ENCODE measurements at places on chromosomes 12 and 14.

DNA sequence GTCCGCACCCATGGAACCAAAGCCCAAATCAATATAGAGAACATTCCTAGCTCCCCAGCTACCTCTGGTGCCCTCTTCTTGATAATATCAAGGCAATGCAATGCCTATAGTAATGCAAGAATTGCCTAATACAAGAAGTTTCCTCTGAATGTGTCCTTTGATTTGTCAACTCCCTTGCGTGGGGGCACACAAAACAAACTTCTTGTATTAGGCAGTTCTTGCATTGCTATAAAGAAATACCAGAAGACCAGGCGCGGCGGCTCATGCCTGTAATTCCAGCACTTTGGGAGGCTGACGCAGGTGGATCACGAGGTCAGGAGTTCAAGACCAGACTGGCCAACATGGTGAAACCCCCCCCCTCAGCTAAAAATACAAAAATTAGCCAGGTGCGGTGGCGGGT is 10.4 kb upstream of the ITPK1 start:
- DNase-seq, result no peak

GRCh38 chr12:123853396-123854070 is 91.4 kb downstream of the DNAH10 start:
- DNase-seq, result no peak

DNA sequence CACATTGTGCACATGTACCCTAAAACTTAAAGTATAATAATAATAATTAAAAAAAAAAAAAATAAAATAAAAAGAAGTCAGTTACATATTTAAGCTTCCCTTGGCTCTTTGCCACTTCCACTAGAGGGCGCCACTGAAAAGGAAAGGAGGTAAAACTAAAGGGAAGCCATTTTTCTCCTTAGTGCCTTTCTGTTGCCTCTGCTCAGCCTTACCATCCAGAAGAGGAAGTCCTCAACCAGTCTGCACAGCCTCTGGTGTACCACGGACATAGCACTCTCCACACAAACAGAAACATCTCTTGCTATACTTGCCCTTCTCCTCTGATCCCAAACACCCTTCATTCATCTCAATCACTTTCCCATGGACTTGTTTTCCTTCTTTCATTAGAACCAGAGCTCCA is 169.0 kb upstream of the EEA1 start:
- no peak for DNase-seq

- DNase-seq, result no peak
Observed at GRCh38 chr12:40168868-40169267, 55.9 kb upstream of the LRRK2 start.

- DNase-seq, result no peak
Observed at GRCh38 chr14:59134307-59134706, 54.2 kb upstream of the DAAM1 start.

- DNase-seq, result no peak
Observed at GRCh38 chr14:101705733-101706508, 55.6 kb upstream of the PPP2R5C start.

- DNase-seq, result no peak
Observed at GRCh38 chr14:56378475-56378877, 201.1 kb upstream of the TMEM260 start.

- no peak for DNase-seq
Observed at GRCh38 chr14:83483063-83483462, 1949.4 kb upstream of the SEL1L start.

GRCh38 chr14:102171173-102172020 is 31.7 kb downstream of the WDR20 start:
- no peak for DNase-seq

- DNase-seq, result no peak
Observed at GRCh38 chr12:28512876-28513275, 322.6 kb downstream of the CCDC91 start.

GRCh38 chr14:73753124-73753886 is 39.1 kb upstream of the PNMA1 start:
- no peak for DNase-seq

All from HFF-Myc (cell line).